Dermis lymphatic vessel endothelial cell (primary cell): ENCODE measurements at places on chromosomes 3 and 15. TPM values are rescaled to one million over a fixed set of nuclear protein-coding genes. Genes with fewer than 3 reads are reported as not detected.

CAMK2N2 gene
- not detected in 2 replicates for total RNA-seq

LRRC34 gene
- total RNA-seq, result 1.2 and 2.2 TPM in 2 replicates

RHO gene
- not detected in 2 replicates for total RNA-seq

MYZAP gene
- total RNA-seq, result 81.3 and 99.6 TPM in 2 replicates

LYSMD2 gene
- total RNA-seq, result 21.7 and 29.4 TPM in 2 replicates

UTS2B gene
- 0.17 TPM in 1 of 2 replicates, not detected in the other for total RNA-seq

LRRC3B gene
- total RNA-seq, result not detected in 2 replicates

ZIC1 gene
- total RNA-seq, result not detected in 2 replicates

RPS17 gene
- 2,080 and 2,652 TPM in 2 replicates for total RNA-seq

GOLGA8T gene
- total RNA-seq, result 0.09 TPM in 1 of 2 replicates, not detected in the other

EXD1 gene
- total RNA-seq, result not detected in 2 replicates

DCLK3 gene
- not detected in 2 replicates for total RNA-seq

GOLGA8R gene
- total RNA-seq, result 0.33 and 0.60 TPM in 2 replicates

TMC3 gene
- not detected in 2 replicates for total RNA-seq

ESYT3 gene
- total RNA-seq, result not detected in 2 replicates

BNC1 gene
- total RNA-seq, result 1.1 and 2.8 TPM in 2 replicates

SMCO1 gene
- not detected in 2 replicates for total RNA-seq

SPTBN5 gene
- 0.76 and 1.0 TPM in 2 replicates for total RNA-seq

FOXB1 gene
- not detected in 2 replicates for total RNA-seq

FBXO40 gene
- not detected in 2 replicates for total RNA-seq

ATP13A5 gene
- total RNA-seq, result not detected in 2 replicates

PPP1R14D gene
- total RNA-seq, result not detected in 2 replicates

C3orf18 gene
- 1.1 and 1.6 TPM in 2 replicates for total RNA-seq

ZNF80 gene
- not detected in 2 replicates for total RNA-seq

LRTM1 gene
- not detected in 2 replicates for total RNA-seq

SLC6A20 gene
- not detected in 2 replicates for total RNA-seq

GNAI2 gene
- total RNA-seq, result 332 and 397 TPM in 2 replicates

DUOXA1 gene
- not detected in 2 replicates for total RNA-seq

FAH gene
- 3.8 and 6.0 TPM in 2 replicates for total RNA-seq

TUSC7 gene
- total RNA-seq, result not detected in 2 replicates

GREM1 gene
- 0.09 and 2.1 TPM in 2 replicates for total RNA-seq

C3orf22 gene
- total RNA-seq, result not detected in 2 replicates

DUT gene
- total RNA-seq, result 35.2 and 40.4 TPM in 2 replicates

CELF6 gene
- 0.11 and 0.17 TPM in 2 replicates for total RNA-seq

ITIH3 gene
- 0.95 and 0.98 TPM in 2 replicates for total RNA-seq

SAMMSON gene
- total RNA-seq, result not detected in 2 replicates

FSD2 gene
- not detected in 2 replicates for total RNA-seq

PARP14 gene
- total RNA-seq, result 57.4 and 77.4 TPM in 2 replicates

ALDH1A2 gene
- total RNA-seq, result 25.0 and 83.2 TPM in 2 replicates

LXN gene
- total RNA-seq, result 29.8 and 40.4 TPM in 2 replicates

FILIP1L gene
- total RNA-seq, result 11.2 and 24.9 TPM in 2 replicates

SEC22C gene
- 84.9 and 105 TPM in 2 replicates for total RNA-seq

NCEH1 gene
- 2.6 and 4.3 TPM in 2 replicates for total RNA-seq

RYR3 gene
- not detected in 2 replicates for total RNA-seq

PLSCR4 gene
- 696 and 1,538 TPM in 2 replicates for total RNA-seq

CSTA gene
- not detected in 2 replicates for total RNA-seq

ERICH6 gene
- under 0.01 and 0.09 TPM in 2 replicates for total RNA-seq

HAPLN3 gene
- 66.3 and 102 TPM in 2 replicates for total RNA-seq
